ENCODE measurements at places on chromosomes 4 and X.

- H3K4me1 ChIP-seq = no peaks in the 10 kb centered on the region
- no peaks in the 10 kb centered on the region for H3K36me3 ChIP-seq
- no peak overlapping the region for H3K4me3 ChIP-seq
- no peaks in the 10 kb centered on the region for H3K27me3 ChIP-seq
- DNase-seq = no peak
Measured at GRCh38 chr4:32003548-32003947, 1283.4 kb downstream of the PCDH7 start.

DNA sequence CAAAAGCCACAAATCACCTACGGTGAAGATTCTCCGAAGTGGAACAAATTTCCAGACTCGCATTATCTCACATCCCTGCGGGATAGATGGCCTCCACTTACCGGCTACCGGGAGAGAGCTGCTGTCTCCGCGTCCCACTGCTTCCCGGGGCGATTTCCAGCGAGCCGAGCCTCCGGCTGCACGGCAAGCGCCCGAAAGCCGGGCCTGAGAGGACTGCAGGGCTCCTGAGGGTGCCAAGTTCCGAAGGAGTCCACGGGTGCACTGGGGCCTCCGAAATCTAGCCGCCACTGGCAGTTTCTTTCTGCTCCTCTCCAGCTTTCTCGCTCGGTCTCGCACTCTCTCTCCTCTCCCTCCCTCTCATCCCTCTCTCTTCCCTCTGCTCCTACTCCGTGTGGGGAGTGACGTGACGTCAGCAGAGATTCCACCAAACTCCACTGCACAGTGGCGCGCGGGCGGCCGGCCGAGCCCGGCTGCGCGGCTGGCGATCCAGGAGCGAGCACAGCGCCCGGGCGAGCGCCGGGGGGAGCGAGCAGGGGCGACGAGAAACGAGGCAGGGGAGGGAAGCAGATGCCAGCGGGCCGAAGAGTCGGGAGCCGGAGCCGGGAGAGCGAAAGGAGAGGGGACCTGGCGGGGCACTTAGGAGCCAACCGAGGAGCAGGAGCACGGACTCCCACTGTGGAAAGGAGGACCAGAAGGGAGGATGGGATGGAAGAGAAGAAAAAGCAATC is 14.0 kb upstream of the PITX2 start:
- peaks cover 6% of the 10 kb centered on the region for H3K36me3 ChIP-seq
- H3K4me1 ChIP-seq = peaks cover 9% of the 10 kb centered on the region
- no peak overlapping the region for H3K27ac ChIP-seq

GRCh38 chrX:155334486-155335336 is at the start of gene CLIC2:
Gene CLIC2 (minus strand): TSS chrX:155334614. CDS start chrX:155334427, 187 bp downstream.
- no peak within 1 kb of the TSS for H3K4me3 ChIP-seq
- no peak within 1 kb of the TSS for H3K27ac ChIP-seq
- H3K4me1 ChIP-seq = peaks cover 6% of the 10 kb centered on the region
- no peak for DNase-seq
- peaks cover 6% of the 10 kb centered on the region for H3K27me3 ChIP-seq
- H3K36me3 ChIP-seq = no peaks in the 10 kb centered on the region

- H3K27me3 ChIP-seq = no peaks in the 10 kb centered on the region
- no peaks in the 10 kb centered on the region for H3K4me1 ChIP-seq
- no peaks in the 10 kb centered on the region for H3K36me3 ChIP-seq
- H3K4me3 ChIP-seq = no peak overlapping the region
- DNase-seq = no peak
Measured at GRCh38 chrX:35016051-35016450, 73.5 kb downstream of the FAM47B start.

DNA sequence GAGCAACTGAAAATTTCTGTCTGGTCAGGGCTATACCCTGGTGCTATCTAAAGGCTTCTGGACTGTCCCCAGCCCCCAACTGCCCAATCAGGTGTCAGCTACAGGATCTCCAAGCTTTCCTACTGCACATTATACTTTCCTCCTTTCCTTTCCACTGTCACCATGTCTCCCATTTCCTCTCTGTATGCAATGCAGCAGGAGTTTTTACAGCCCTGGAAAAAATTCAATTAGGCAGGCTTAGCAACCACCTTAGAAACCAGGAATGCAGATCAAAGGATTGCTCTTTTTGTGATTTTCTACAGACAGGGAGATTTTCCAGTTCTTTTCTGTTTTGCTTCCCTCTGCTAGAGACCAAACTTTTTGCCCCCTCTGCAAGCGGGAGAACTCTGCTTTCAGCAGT is 6.0 kb upstream of the NAF1 start:
- H3K4me3 ChIP-seq = no peak overlapping the region
- DNase-seq = no peak
- H3K27me3 ChIP-seq = peaks cover 5% of the 10 kb centered on the region
- no peaks in the 10 kb centered on the region for H3K36me3 ChIP-seq
- H3K4me1 ChIP-seq = peaks cover 7% of the 10 kb centered on the region
- no peak overlapping the region for H3K27ac ChIP-seq
